Posterior cingulate gyrus (tissue), 11 donors: ENCODE measurements at places on chromosomes 7 and 10.

- no peak for DNase-seq
Observed at GRCh38 chr7:83835424-83835823, 186.5 kb upstream of the SEMA3E start.

DNA sequence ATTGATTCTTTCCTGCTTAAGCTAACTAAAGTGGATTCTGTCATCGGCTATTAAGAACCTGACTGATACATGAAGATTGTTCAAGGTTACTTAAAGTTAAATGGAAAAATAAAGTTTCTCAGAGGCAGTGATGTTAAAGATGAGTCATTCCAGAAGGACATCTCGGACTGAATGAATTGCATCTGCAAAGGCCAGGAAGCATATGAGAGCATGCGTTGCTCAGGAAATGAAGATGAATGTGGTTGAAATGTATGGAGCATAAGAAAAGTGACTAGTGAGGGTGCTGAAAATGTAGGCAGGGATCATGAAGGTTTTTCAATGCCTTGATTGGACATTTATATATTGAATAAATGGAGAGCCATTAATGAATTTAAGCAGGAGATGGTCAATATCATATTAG is 133.9 kb upstream of the GHITM start:
- DNase-seq = no peak

DNA sequence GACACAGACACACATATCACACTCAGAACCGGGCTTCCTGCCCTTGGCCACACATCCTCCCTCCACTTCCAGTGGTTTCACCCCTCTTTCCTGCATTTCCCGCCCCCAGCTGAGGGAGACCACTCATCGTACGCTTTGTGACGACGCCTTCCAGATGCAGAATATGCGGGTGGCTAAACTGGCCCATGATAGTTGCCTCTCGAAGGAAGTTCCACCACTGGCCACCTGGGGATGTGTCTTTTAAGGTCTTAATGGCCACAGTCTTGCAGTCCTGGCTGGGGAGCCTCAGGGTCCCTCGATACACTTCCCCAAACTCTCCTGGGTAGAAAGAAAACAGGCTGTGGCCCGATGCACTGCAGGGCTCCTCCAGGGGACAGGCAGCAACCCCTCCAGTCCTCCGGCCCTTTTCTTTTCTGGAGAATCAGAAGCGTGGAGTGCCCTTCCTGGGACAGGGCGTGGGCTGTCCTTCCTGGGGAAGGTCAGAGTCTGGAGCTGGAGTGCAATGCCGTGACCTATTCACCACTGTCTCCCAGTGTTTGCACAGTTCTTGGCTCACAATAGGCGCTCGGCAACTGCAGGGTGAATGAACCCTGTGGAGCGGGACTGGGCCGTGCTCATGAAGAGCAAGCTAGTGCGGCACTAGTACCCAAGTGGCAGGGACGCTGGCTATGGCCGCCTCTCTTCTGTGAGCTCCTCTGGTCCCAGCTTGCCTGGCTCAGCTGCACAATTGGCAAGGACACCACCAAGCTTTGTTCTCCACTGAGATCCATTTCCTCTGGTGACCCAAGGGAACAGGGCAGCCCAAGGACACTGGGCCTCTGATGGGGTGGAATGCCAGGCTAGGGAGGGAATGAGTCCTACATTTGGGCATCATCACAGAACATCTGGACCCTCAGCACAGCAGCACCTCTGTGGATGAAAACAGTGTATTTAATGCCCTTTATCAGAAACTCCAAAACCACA is 13.2 kb downstream of the EPHA1 start:
- peak; percentile 47 for DNase-seq

GRCh38 chr7:57404967-57405421 is 45.0 kb upstream of the ZNF716 start:
- no peak for DNase-seq

DNA sequence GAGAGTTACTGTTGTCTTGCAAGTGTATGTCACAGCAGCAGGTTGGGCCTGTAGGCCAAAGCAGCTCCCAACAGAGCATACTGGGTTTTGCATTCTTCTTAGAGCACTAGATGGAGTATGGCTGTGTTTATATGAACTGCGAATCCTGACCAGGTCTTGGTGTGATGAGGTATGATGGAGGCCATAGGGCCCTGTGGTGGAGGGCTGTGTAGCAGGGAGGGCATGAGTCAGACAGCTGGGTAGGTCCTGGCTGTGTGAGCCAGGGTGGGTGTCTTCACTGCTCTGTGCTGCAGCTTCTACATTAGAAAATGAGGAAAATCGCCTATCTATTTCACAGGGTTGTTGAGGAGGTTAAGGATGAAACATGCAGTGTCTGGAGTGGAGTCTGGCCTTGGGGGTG is 124.2 kb downstream of the BUB3 start:
- no peak for DNase-seq
